ENCODE measurements at places on chromosomes 1 and 21.

DNA sequence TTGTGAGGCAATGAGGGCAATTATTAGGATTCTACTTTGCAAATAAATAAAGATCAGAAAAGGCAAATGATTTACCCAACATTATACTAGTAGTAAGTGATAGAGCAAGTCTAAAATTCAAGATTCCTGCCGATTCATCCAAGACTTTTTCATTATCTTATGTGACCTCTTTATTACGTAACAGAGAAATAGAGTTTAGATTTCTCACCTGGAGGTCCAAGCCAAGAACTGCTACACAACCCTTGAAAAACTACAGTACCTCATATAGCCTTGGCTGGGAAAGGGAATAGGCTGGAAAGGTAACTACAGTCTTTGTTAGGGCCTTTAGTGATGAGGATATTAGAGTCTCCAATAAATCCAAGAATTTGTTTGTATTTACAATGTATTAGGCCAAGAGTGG lies 13.3 kb downstream of the EEIG2 start:
- DNase-seq: no peak

DNA sequence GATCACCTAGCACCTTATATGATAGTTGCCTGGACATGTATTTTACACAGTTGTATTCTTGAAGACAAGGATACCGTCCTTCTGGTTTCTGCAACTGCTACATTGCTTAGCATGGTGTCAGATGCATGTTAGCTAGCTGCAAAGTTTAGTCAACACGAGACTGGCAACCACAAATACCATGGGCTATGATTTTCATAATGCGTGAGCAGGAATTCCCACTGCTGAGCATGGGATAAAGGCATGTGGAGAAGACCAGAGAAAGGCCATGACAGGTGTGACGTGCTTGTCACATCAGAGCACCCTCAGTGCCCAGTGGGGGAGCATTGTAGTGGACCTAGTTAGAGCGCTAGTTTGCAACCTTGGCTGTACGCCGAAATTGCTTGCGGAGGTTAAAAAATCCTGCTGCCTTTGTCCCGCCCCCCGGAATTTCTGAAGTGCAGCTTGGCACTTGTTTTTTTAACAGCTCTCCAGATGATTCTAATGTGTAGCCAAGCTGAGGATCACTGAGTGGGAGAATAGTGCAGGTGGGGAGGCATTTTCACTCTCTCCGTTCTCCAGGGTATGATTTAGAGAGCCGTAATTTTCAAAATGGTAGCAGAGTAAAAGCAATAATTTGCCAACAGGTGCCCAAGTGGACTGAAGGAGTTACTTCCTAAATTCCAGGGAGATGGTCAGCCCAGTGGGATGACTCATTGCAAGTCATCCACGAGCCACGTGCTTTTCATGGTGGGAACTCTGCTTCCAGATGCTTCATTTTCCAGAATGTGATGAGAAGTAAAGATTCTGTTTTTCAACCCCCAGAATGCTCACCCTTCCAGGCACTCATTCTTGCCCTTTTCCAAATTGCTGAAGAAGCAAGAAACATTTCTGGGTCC lies 81.0 kb downstream of the CNIH3 start:
- no peak for DNase-seq

- no peak for DNase-seq
These were observed 109.9 kb downstream of the PCBP3 start for GRCh38 chr21:45753445-45753844.

GRCh38 chr1:235076504-235077162 lies 52.0 kb downstream of the TOMM20 start:
- no peak for DNase-seq

- peak; percentile 29 for DNase-seq
These were observed 778 bp downstream of the EVI5 start for GRCh38 chr1:92784021-92784638.

- DNase-seq: no peak
These were observed 1.3 kb upstream of the SPRR3 start for GRCh38 chr1:153000294-153000693.

DNA sequence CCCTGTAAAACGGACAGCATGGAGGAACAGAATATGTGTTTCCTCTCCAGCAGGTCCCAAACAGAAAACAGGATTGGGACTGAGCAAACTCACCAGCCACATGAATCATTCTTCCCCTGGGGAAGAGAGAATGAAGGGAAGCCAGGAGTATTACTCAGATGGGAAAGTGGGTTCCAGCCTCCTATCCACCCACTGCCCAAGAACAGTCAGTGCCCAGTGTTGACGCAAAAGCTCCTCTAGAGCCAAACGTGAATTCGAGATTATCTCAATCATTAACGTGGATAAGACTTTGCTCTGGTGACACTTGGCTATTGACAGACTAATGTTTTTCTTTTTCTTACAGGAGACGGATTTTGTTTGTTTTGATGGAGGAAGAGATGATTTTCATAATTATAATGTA lies 9.3 kb downstream of the MIA3 start:
- DNase-seq: no peak

GRCh38 chr21:35011681-35012080 lies 37.4 kb downstream of the RUNX1 start:
- no peak for DNase-seq

DNA sequence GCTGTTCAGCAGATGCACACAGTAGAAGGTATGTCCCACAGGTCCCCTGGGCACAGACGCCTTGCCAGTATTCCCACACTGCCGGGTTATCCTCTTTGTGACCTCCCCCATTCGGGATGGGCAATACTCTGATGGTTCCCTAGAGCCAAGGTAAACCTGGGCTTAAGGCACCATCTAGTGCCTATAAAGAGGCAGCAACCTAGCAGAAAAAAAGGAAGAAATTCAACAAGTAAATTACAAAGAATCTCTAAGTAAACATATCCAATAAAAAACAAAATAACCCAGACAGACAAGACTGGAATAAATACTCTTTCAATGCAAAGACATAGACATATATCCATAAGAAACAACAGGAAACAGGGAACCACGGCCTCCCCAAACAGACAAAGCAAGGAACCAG lies 39.4 kb downstream of the HSF2BP start:
- DNase-seq: no peak

- peak; percentile 21 for DNase-seq
These were observed 49.7 kb downstream of the MDM4 start for GRCh38 chr1:204565617-204566582.

GRCh38 chr1:233489411-233489810 lies 124.5 kb upstream of the KCNK1 start:
- no peak for DNase-seq

DNA sequence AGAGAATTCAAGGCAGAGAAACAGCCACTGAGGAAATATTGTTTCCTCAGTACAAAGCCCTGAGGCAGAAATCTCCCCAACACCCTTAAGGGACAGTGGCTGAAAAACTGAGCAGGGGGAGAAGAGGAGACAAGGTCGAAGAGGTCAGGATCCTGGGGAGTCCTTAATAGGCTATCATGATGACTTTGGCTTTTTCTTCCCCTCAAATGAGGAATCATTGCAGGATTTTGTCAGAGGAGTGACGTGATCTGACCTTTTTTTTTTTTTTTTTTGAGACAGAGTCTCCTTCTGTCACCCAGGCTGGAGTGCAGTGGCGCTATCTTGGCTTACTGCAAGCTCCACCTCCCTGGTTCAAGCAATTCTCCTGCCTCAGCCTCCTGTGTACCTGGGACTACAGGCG lies 10.2 kb downstream of the MAP7D1 start:
- DNase-seq: no peak

DNA sequence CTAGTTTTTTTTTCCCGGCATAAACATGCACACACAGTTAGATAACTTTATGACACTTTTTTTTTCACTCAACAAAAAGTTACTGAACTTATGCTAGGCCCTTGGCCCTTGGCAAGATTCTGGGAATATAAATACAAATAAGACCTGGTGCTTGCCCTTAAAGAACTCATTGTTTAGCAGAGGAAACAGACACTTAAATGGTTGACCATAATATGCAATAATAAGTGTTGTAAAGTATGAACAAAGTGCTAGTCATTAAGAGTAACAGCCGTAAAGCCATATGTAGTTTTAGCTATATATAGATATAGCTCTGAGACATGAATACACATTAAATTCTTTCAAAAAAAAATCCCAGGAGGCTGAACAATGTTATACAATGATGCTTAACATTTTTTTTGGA lies 198.3 kb downstream of the CYYR1 start:
- no peak for DNase-seq

- DNase-seq: no peak
These were observed 32.2 kb downstream of the BATF3 start for GRCh38 chr1:212667223-212668139.

- no peak for DNase-seq
These were observed 211.6 kb upstream of the NR5A2 start for GRCh38 chr1:199815947-199816346.

DNA sequence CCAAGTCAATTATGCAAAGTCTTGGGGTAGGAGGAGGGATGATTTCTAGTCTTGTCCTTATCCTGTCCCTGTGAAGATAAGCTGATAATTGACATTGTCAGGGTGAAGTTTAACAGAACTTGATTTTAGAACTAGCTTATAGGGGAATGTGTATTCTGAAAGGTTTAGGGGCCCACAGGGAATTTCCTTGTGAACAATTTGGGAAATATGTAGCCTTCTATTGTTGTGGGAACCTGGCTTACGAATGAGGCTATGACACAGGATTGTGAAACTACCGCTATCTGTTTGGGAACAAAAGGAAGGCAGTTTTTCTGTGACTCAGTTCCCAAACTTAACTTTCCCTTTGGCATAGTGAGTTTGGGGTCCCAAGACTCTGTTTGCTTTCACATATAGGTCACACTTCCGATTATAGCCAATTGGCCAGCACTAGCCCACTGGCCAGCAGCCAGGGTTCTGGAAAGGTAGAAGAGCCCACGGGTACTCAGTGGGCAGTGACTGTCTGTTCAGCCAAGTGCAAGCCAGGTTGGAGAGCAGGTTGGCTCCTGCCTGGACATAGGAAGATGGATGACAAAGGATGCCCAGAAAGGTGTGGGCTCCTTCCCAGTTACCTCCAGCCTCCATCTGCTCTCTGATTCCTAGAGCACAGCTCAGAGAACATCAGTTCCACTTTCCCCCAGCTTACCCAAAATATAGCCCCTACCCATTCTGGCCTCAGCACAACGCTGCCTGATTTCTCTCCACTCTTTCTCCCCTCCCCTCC lies 35.5 kb downstream of the H3-3A start:
- DNase-seq: no peak

GRCh38 chr1:8065369-8065768 lies 39.3 kb upstream of the ERRFI1 start:
- no peak for DNase-seq

DNA sequence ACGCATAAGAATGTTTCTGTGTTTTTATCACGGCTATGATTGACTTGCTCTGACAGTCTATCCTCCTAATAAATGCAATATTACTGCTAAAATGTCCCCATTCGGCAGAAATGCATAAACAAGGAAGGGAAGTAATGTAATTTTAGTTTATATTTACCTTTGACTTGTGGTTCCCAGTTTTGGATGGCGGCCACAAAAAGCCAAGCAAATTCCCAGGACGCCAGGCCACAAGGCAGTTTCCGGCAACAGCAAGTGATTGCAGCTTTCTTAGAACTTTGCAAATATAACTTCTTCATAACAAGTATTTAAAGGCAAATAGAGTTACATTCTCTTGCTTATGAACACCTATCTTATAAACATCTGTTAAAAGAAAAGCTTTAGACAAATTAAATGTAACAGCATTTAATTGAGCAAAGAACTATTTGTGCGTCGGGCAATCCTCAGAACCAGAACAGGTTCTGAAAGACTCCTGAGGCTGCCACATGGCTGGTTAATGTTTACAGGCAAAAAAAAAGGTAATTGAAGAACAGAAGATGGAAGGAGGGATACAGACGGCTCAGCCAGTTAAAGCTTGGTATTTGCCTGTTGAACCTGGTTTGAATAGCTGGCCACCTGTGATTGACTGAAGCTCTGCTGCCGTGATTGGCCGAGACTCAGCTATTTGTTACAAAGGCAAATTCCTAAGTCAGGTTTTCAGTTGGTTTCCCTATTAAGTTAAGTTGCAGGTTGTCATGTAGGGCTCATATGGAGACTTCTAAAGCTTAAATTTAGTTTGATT lies 80.8 kb downstream of the C21orf91 start:
- no peak for DNase-seq

DNA sequence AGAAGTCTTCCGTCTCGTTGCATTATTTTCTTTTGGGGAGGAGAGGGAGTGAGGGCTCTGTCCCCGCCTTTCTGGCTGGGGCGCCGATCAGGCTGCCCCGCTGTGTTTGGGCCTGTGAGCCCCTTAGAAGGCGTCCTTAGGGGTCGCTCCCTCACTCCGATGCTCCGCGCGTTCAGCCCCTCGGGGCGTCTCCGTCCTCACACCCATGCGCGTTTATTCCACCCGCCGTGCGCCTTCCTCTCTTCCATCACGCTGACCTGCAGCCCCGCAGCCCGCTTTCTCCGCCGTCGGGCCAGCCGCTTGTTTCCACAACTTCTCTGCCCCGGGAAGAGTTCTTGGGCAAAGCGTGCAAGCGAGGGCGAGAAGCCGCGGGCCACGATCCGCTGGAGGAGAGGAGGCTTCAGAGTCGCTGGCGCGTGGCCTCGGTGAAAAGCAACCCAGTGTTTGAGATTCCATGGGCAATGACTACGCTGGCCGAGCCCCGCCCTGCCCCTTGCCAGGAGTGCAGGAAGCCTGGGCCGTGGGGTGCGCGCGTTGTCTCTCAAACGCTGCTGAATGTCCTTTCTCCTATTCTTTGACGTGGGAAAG lies 27.7 kb downstream of the TRIM11 start:
- no peak for DNase-seq
